HuH-7.5 (cell line): ENCODE measurements at places on chromosomes 1 and 21.

- DNase-seq, result peak; percentile 18
Measured at GRCh38 chr1:65687428-65688214, 105.1 kb upstream of the PDE4B start.

GRCh38 chr1:207798847-207799246 lies 47.0 kb downstream of the CD46 start:
- DNase-seq, result no peak

DNA sequence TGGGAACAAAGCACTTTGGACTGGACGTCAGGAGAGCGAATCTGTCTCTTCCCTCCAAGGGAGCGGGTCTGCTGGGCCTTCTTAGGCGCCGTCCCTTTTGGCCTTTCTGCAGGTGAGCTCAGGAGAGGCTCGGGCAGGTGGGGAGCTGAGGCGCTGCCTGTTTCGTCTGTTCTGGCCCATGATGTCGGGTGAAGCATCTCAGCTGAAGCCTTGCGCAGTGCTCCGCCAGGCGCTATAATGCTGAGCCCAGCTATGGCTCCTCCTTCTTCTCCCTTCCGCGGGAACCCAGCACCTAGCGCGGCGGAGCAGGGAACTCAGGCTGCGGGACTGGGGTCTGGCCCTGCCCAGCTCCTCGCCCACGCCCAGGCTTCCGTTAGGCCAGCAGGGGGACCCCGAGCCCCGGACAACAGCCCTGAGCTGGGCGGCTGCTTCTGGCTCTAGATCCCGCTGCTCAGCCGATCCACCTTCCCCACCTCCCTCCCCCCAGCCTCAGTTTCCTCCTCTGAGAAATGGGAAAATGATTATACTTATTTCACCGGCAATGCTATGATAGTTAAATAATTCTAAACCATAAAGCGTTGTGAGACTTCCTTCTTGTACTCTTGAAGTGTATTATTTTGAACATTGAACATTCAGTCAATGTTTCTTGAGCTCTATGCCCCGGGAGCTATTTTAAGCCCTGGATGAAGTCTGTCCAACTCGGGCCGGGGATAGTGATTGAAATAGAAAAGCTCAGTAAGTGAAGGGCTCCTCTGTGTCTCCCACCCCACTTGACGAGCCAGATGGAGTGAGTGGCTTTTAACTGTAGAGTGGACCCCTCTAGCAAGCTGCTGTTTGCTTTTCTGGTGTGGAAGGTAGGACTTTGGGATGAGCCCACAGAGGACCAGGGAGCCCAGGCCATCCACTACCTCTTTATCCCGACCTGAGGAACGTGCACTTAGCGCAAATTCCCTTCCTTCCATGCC lies 9.6 kb upstream of the ADORA1 start:
- DNase-seq, result peak; percentile 88

DNA sequence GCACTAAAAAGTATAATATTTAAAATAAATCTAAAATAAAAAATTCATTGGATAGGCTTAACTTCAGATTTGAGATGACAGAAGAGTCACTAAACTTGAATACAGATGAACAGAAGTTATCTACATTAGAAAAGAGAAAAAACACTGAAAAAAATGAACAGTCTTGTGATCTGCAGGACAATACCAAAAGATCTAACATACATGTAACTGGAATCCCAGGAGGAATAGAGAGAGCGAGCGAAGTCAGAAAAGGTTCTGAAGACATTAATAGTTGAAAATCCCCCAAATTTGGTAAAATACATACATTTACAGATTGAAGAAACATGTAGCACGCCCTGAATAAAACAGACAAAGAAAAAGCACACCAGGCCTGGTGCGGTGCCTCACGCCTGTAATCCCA lies 21.2 kb downstream of the B3GALNT2 start:
- no peak for DNase-seq

- no peak for DNase-seq
Measured at GRCh38 chr1:47663286-47663685, 225.4 kb downstream of the FOXD2 start.

- DNase-seq, result no peak
Measured at GRCh38 chr1:110130113-110130591, 17.9 kb downstream of the UBL4B start.

GRCh38 chr1:33575324-33575879 lies 103.0 kb downstream of the ZSCAN20 start:
- DNase-seq, result no peak

GRCh38 chr21:33852485-33852884 lies 63.1 kb downstream of the ATP5PO start:
- DNase-seq, result no peak

- no peak for DNase-seq
Measured at GRCh38 chr1:102252731-102253505, 256.2 kb upstream of the OLFM3 start.

DNA sequence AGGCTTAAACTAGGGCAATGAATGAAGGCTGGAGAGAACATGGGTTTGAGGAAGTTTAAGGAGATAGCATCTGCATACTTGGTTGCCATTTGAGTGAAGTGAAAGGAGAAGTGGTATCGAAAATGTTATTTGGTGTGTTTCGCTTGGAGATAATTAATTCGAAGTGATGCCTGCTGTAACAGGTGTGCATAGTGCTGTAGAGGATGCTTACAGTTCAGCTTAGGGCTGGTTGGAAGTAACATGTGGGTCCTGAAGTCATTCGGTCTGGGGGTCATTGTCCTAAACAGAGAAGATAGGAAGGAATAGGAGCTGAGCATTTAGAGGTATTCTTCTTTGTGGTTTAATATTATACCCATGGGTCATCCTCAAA lies 301 bp upstream of the NUDT17 start:
- no peak for DNase-seq

- DNase-seq, result no peak
Measured at GRCh38 chr21:28336314-28336713, 656.4 kb downstream of the LTN1 start.

GRCh38 chr1:223700388-223700918 lies 11.9 kb upstream of the CAPN2 start:
- DNase-seq, result no peak

DNA sequence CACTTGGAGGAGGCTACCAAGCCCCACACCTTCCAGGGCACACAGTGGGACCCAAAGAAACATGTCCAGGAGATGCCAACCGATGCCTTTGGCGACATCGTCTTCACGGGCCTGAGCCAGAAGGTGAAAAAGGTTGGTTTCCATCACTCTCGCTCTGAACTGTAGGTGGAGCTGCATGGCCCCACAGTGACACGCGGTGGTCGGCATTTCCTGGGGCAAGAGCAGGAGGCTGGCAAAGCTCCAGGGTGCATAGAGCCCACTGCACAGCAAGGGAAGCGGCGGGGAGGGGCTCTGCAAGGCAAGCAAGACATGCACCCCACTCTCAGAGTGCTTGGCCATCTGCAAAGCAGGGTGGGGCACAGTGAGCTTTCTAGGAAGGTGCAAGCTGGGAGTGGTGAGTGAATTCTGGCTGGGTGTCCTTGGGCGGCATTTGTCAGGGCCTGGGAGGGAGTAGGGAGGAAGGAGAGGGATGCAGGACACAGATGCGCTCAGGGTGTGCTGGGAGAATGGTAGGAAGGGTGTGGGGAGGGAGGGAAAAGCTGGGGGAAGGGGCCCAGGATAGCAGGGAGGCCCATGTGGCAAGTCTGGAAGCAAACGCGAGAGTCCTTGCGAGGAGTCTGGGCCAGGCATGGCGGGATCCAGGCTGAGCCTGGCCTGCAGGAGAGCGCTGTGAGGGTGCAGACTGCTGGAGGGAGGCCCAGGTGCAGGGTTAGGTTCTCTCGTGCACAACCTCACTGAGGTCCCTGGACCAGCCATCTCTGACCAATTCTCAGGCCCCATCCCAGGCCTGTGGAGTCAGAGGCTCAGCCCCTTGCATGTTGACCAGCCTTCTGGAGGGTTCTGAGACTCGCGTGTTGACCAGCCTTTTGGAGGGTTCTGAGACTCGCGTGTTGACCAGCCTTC lies 11.0 kb downstream of the TRPM2 start:
- DNase-seq, result no peak

DNA sequence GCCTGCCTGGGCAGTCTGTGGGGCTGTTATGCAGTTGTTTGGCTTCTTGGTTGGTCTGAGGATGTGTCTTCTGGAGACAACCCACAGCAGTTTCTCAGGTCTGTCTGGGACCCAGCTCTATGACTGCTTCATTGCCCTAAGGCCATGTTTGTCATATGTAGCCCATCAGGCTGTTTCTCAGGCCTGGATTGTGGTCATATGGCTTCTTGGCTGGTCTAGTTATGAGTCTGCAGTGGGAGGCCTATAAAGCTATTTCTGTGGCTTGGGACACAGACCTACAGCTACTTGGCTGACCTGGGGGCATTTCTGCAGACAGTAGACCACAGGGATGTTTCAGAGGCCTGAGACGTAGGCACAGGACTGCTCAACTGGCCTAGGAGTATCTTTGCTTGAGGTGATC lies 41.5 kb downstream of the CHIA start:
- no peak for DNase-seq

DNA sequence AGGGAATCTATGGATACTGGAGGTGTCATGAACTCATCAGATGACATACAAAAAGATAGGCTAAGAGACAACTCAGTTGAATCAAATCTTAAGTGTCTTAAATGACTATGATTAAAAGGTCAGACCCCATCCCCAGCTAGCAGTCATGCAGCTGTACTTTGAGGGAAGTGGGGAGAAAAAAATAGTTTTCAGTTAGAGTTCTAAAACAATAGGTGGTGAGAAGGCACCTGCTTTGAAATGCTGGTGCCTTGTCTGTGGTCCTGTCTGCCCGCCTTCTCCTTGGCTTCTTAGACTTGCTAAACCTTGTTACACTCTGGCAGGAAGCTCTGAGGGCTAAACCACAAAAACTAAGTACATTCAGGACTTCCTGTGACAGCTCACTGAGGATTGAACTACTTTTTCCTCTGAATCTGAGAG lies 15.3 kb downstream of the CD2 start:
- no peak for DNase-seq

DNA sequence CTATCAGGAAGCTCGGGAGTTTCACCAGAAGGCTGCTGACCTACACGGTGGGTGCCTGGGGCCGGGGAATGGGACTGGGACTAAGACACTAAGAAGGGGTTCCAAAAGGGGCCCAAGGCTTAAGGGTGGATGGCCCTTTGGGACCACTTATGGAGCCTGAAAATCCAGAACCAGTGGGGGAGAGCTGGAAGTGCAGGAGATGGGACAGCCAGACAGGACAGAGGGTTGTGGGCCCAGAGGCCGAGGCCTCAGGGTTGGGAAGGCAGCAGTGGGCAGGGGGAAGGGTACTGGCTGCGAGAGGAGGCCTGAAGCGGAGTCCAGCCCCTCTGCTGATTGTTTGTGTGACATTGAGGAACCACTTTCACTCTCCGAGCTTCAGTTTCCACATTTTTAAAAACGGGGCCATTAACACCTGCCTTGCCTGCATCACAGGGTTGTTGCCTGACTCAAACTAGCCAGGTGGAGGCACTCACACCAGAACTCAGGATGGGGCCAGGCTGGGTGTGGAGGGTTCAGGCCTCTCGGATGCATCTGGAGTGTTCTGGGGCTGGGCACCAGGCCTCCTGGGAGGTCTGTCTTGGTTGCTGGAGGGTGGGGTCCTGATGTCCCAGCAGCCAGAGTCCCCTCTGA lies 3.0 kb downstream of the TTC24 start:
- no peak for DNase-seq

- no peak for DNase-seq
Measured at GRCh38 chr1:2580691-2581090, 5.9 kb upstream of the PRXL2B start.

DNA sequence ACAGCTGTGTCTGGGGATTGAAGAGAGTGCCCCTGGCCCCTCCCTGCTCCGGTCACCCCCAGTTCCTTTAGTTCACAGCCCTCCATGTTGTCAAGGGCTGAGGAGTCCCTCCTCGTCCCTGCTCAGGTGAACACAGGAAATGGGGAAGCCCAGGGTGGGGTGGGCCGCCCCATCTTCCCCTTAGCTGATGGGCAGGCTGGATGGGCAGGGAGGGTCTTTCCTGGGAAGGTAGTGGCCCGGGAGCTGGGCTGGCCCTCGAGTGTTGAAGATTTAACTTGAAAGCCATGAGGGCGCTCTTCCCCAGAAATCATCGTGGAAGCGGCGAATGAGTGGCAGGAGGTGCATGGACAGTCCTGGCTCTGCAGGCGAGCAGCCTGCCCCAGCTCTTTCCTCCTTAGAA lies 18.3 kb upstream of the NPHP4 start:
- DNase-seq, result no peak

GRCh38 chr1:169326956-169327268 lies 40.7 kb downstream of the NME7 start:
- no peak for DNase-seq

DNA sequence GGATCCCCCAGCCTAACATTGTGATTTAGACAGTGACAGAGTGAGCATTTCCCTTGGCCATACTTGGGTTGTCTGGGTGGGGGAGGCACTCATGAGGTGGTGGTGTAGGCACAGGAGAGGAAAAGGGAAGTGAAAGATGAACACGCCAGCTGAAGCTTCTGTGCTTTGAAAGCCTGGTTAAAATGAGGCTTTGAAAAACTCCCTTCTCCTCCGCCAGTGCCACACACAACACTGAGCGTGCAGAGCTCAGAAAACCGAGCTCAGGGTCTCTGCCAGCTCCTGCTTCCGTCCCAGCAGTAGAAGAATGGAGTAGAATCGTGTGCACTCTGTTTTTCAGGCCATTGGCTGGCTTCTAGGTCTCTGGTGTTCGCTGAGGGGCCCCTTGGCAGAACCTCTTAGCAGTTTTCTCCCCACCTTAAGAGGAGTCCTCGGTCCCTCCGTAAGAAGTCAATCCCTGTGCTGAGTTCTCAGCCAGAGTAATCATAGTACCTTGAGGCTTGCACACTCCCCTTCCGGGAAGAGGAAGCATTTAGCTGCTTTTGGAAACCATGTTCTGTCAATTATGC lies 12.9 kb downstream of the PLEKHM2 start:
- no peak for DNase-seq

GRCh38 chr1:186812570-186812969 lies 16.2 kb upstream of the PLA2G4A start:
- no peak for DNase-seq

DNA sequence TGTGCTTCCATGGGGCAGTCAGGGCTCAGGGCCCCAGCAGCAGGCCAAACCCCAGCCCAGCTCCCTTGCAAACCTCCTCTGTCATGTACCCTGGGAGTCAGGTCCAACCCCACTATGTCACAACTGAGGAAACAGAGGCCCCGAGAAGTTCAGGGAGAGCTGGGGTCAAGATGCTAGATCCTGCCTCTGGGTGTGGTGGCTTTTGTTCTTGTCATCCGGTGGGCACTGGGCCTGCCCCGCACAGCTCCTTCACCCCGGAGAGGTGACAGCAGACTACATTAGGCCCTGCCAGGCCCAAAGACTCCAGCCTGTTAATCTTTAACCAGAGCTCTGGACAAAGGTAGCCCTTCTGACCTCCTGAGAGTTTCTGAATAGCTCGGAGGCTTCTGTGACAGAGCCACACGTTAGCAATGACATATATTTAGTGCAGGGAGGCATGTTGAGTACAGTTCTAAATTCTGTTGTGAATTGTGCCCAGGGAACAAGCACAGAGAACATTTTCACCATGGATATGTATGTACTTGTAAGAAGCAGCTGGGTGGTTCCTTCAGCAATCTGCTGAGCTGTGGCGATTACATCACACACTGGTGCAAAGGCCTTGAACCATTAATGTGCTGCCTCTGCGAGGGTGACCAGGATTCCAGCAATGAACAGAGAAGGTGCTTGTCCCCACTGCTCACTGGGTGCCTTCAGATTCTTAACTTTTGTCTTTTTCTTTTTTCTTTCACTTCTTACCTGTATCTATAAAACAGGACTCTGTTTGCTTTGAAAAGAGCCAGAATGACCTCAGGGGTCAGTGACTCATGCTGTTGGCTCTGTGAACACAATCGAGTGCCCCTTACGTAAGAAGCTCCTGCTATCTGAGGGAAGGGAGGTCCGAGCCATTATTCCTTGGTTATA lies 102.8 kb downstream of the RHOU start:
- peak; percentile 49 for DNase-seq

- DNase-seq, result no peak
Measured at GRCh38 chr1:152626744-152627143, 3.8 kb upstream of the LCE3A start.

- DNase-seq, result no peak
Measured at GRCh38 chr1:56355422-56355821, 223.9 kb downstream of the PLPP3 start.
